SHP77 (cell line): ENCODE measurements at places on chromosomes 4 and X.
A peak's percentile ranks its signal among the peaks of the same experiment; 100 is the strongest.

GRCh38 chr4:119113033-119113655 is 22.5 kb upstream of the MYOZ2 start:
- DNase-seq, result no peak

DNA sequence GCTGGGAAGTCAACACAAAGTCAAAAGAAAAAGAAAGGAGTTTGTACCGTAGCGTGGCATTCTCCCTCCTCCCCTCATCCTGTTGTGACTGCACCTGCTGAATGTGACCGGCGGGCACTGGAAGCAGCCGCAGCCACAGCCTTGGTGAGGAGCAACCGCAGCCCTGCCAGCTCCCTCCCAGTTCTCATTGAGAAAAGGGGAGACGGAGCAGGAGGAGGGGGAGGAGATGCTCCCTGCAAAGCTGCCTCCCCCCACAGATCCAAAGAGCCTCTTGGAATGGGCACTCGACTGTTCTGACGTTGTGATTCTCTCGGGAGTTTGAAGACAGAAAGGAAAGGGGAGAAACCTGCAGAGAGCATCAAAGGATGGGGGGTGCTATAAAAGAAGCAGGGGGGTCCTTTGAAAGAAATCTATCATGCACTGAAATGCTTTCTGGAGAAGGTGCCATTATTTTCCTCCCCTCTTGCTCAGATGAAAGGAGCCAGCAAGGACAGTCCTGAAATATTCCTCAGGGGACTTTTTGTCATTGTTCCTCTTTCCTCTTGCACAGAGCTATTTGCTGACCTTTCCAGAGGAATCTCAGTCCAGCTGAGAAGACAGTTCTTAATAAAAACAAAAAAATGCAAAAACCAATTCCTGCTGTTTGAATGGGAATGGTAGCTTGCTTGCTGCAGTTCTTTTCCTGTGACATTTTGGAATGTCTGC is 429.7 kb downstream of the MAPK10 start:
- peak; percentile 35 for DNase-seq

- no peak for DNase-seq
Observed at GRCh38 chrX:86421771-86422170, 273.5 kb downstream of the DACH2 start.

- DNase-seq, result no peak
Observed at GRCh38 chr4:125191232-125191631, 123.5 kb upstream of the FAT4 start.

DNA sequence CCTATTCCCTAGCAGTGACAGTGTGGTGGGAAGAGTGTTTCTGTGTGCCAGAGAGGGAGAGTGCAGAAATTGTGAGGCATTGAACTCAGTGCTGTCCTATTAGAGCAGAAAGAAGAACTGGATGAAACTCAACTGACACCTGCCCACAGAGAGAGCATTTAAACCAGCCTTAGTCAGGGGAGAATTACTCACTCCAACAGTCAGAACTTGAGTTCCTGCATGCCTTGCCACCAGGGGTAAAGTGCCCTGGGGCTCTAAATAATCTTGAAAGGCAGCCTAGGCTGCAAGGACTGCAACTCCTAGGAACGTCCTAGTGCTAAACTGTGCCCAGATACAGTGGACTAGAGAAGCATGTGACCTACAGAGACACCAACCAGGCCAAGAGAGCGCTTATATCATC is 12.8 kb downstream of the CYSLTR1 start:
- DNase-seq, result no peak

- no peak for DNase-seq
Observed at GRCh38 chr4:167136270-167136669, 98.0 kb downstream of the SPOCK3 start.

- peak; percentile 62 for DNase-seq
Observed at GRCh38 chrX:137062915-137063617, 29.3 kb upstream of the GPR101 start.

DNA sequence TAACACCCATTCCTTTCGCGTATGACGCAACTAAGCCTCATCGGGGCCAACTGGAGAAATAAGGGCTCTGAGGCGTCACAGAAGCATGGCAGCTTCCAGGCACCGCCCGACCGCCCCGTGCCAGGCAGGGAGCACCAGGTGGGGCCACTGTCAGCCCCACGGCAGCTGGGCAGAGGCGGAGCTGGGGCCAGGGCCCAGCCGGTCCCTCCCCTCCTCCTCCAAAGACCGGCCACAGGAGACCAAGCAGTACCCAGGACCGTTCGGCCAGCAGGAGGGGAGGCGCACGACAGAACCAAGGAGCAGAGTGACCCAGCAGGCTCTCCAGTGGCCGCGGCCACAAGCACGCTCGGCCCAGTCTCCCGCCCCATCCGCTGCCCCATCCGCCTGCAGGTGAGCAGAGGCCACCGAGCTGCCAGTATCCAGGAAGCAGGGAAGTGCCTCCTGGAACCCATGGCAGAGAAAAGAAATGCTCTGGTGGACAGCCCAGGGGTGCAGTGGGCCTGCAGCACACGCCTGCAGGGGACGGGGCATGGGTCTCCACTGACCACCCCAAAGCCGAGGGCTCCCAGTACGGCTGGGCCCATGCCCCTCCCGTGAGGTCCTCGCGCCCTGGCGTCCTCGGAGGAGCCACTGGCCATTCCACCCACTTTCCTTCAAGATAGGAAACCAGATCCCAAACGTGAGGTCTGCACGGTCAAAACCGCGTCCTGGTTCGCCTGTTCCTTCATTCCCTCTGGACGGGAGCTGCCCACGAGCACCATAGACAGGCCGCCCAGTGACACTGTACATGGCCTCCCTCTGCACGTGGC is 9.6 kb downstream of the CTBP1 start:
- no peak for DNase-seq

GRCh38 chr4:151537687-151538086 is 128.7 kb downstream of the FHIP1A start:
- no peak for DNase-seq

DNA sequence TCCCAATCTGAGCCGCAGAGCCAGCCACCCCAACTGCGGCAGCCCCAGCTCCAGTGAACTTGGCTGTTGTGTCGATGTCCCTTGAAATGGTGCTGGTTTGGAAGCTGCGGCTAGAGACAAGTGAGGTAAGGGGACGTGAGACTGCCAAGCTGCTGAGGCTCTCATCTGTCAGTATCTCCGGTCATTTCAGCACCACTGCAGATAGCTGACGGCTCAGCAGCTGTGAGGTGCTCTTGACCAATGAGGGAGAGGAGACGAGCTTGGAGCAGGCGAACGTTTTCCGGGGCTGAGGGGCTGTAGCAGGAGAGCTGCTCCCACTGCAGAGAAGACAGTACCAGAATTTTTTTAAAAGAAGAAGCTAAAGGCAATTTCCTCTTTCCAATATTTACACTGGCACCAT is 175.5 kb upstream of the CASK start:
- DNase-seq, result peak; percentile 27

DNA sequence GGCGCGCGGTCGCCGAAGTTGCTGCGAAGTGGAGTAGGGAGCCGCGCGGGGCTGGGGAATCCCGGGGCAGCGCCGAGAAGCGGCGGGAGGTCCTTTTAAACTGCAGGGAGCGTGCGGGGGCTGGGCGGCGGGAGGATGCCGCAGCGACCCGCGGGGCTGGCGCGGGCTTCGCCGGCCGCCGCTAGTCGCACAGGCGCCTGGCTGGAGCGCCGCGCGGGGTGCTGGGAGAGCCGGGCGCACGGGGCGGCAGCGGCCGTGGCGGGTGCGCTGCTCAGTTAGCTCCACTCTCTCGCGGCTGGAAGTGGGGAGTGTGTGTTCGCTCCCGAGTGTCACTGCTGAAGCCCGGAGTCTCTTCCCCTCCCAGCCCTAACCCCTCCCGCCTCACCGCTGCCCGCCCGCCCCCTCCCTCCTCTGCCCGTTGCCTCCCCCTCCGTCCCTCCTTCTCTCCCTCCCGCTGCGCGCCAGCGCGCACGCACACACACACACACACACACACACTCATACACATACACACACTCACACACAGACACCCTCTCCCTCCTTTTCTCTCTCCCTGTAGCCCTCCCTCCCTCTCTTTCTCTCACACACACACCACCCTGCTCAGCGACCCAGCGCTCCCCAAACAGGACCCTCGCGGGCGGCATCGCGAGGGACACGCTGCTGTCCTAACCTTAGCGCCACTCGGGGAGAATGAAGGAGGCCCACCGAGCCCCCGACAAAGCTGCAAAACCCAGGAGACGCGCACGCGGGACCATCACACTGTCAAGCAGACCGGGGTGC is at the start of gene NDNF:
Gene NDNF (minus strand): TSS at position 312 of the 780 bp plus-strand sequence. CDS start 26,698 bp downstream, outside the sequence.
- DNase-seq, result no peak

DNA sequence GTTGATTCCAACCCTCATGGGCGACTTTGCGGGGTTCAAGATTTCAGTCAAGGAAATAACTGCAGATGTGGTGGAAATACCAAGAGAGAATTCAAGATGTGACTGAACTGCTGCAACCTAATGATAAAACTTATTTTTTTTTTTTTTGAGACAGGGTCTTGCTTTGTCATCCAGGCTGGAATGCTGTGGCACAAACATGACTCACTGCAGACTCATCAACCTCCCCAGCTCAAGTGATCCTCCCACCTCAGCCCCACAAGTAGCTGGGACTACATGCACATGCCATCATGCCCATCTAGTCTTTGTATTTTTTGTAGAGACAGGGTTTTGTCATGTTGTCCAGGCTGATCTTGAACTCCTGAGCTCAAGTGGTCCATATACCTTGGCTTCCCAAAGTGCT is 19.5 kb upstream of the WDFY3 start:
- no peak for DNase-seq

DNA sequence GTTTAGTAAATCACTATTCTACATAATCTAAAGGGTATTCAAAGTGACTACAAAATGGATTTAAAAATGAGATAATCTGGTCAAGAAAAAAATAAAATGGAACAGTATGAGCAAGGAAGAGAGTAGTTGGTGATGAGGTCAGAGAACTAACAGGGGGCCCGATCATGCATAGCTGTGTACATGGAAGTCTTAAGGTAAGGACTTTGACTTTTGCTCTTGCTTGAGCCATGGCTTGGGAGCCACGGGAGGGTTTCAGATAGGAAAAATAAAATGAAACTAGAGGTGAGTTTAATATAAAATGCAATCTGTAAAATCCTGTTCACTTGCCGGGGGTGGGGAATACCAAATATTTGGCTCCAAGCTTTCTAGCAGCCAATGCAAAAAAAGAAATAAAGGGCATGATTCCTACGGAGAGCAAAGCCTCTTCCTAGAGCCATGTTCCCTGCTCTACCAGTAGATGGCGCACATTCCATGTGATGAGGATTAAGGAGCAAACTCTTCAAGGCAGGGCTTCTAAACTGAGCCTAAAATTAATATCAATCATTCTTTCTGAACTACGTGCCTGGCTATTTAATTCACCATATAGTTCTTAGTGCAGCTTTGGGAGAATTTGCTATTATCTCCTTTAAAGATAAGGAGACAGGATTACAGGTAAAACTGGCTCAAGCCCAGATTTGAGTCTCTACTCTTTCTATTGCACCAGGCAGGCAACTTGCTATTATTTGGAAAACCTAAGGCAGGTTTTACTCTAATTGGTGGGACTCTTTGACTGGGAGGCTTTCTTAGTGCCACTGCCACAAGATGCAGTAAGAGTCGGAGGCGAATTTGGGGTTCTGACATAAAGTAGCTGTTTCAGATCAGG is 6.8 kb upstream of the CLCN5 start:
- DNase-seq, result peak; percentile 17

DNA sequence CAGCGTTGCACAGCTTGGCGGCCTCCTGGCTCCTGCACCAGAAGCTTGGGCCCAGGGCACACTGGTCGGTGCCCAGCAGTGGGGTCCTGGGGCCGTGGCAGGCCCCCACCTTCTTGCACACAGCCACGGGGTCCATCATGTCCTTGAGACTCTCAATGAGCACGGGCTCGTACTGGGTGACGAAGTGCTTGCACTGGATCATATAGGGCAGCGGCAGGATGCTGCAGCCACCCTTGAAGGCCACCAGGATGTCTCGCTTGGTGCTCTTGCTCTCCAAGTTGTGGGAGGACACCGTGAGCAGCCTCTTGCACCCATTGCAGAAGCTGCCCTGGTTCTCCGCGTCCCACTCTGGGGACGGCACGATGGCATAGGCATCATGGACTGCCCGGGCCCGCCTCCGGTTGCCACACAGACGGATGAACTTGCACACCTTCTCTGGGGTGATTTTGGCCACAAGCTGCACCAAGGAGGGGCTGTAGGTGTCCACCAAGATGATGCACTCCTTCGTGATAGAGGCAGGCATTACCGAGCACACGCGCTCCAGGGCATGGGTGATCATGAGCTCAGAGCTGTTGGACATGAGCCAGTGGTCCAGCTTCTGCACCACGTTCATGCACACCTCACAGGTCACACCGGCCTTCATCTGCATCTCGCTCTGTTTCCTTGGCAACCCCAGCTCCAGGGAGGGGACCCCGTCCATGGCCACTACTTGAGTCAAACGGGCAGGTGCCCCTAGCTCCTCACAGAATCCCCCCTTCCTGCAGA is 1.2 kb downstream of the PSAPL1 start:
- no peak for DNase-seq

GRCh38 chr4:27267970-27268355 is 407.3 kb downstream of the STIM2 start:
- no peak for DNase-seq

- DNase-seq, result no peak
Observed at GRCh38 chr4:112800001-112800400, 163.1 kb downstream of the LARP7 start.

DNA sequence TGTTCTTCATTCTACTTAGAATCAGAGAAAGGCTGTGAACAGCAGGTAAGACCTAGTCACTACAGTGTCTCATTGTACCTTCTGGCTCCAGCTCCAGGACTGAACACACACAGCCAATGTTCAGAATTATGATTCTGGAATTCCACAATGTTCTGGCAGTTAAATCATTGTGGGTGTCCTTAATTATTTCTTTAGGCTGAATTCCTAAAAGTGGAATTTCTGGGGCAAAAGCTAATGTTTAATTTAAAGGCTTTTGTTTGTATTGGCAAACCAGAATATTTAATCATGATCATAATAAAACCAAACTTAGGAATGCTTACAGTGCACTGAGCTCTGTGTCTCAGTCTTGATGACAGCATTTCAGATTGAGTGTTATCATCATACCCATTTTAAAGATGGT is 67.0 kb upstream of the FAT1 start:
- DNase-seq, result no peak

- DNase-seq, result no peak
Observed at GRCh38 chrX:126141014-126141413, 25.1 kb downstream of the DCAF12L2 start.

- peak; percentile 39 for DNase-seq
Observed at GRCh38 chrX:106999002-106999975, 723 bp downstream of the MORC4 start.

DNA sequence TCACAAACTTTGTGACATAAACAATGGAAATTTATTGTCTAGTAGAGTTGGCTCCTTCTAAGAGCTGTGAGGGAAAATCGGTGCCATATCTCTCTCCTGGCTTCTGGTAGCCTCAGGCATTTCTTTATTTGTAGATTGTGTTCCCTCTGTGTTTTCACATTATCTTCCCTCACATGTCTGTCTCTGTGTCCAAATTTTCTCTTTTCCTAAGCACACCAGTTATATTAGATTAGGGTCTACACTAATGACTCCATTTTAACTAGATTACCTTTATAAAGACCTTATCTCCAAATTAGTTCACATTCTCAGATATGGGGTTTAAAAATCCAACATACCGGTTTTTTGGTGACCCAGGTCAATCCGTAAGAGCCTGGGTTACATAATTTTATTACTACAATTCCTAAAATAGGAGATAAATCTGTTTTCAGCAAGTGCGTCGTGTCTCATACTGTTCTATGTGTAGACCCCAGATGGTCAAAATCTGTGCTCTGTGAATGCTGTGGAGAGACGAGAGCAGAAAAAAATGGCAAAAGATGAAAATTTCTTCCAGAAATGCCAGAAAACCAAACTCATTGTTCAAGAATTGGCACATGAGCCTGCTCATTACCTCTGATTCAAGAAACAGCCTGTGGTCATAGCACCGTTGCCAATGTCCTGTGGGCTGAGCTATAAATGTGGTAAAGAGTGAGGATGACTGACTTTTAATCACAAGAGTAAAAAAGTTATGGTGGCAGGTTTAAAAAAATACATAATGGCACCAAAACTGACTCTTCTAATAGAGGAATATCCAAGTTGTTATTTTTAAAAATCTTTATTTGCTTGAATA is 574.7 kb downstream of the PCDH7 start:
- no peak for DNase-seq
